ENCODE measurements at places on chromosomes 3 and 15. TPM values are rescaled to one million over a fixed set of nuclear protein-coding genes. Genes with fewer than 3 reads are reported as not detected.
A peak's percentile ranks its signal among the peaks of the same experiment; 100 is the strongest.

Gene SENP7
- total RNA-seq, result 7.7 TPM

DNA sequence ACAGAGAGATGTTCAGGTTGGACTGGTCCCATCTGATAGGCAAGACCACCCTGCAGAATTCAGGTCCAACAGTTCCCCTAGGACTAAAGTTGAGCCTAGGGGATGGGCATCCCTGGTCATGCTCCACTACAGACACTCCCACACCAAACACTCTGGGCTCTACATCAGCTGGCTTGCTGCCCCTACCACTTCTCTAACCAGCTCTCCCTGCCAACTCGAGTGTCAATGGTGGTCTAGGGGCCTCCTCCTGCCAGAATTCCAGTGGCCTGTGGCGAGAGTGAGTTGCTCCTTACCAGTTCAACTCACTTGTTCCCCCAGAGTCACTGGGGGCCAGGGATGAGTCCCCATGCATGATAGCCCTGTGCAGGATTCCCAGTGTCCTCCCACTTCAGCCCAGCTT lies 316.2 kb upstream of the PPP2R3A start:
- H3K36me3 ChIP-seq, result no peaks in the 10 kb centered on the region
- H3K27me3 ChIP-seq, result no peaks in the 10 kb centered on the region
- H3K4me1 ChIP-seq, result no peaks in the 10 kb centered on the region
- H3K4me3 ChIP-seq, result no peak overlapping the region
- no peak overlapping the region for H3K27ac ChIP-seq

GRCh38 chr15:31128919-31129768 lies 27.6 kb upstream of the TRPM1 start:
- H3K36me3 ChIP-seq, result no peaks in the 10 kb centered on the region
- H3K27ac ChIP-seq, result no peak overlapping the region

DNA sequence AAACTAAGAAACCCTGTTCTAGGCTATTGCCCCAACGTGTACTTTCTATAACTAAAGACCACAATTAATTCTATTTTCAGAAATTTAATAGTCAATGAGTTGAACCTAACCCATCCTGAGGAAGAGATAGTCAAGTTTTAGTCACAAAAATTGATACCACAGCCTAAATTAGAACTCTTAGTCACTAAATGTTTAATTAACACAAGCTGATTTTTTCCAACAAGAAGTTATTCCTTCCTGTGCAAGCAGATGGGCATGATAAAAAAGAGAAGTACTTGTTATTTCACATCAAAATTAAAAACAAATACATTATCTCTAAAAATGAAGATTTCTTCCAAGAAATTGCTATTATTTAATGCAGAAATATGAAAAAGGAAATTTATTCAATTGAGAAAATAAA lies 38.4 kb upstream of the TERB2 start:
- no peaks in the 10 kb centered on the region for H3K36me3 ChIP-seq
- no peak overlapping the region for H3K27ac ChIP-seq
- H3K4me3 ChIP-seq, result no peak overlapping the region
- no peaks in the 10 kb centered on the region for H3K27me3 ChIP-seq
- H3K4me1 ChIP-seq, result no peaks in the 10 kb centered on the region
- DNase-seq, result no peak

DNA sequence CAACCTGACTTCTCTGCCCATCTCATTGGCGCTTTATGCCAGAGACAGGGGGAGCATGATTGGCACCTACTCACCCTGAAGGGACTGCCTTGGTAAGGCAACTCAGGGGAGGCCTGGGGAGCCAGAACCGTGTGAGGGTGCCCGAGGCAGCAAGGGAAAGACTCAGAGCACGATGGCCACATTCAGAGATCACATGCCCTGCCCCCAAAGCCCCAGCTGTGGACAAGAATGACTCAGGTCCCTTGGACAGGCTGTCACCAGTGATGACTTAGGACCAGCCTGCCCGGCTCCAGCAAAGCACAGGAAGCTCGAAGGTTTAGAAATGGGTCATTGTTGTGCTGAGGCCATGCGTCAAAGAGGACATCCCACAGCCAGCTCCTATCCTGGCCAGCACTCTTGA lies 49.1 kb upstream of the LIMD1 start:
- no peak overlapping the region for H3K4me3 ChIP-seq
- no peaks in the 10 kb centered on the region for H3K36me3 ChIP-seq
- DNase-seq, result peak; percentile 88
- peak overlapping the region; percentile 84 for H3K27ac ChIP-seq
- H3K27me3 ChIP-seq, result no peaks in the 10 kb centered on the region

Gene CCDC54
- not detected for total RNA-seq

Gene CPNE4
- total RNA-seq, result not detected

Gene CAMKV
- not detected for total RNA-seq

Gene FANCD2OS
- total RNA-seq, result not detected

Gene CADPS
- not detected for total RNA-seq

DNA sequence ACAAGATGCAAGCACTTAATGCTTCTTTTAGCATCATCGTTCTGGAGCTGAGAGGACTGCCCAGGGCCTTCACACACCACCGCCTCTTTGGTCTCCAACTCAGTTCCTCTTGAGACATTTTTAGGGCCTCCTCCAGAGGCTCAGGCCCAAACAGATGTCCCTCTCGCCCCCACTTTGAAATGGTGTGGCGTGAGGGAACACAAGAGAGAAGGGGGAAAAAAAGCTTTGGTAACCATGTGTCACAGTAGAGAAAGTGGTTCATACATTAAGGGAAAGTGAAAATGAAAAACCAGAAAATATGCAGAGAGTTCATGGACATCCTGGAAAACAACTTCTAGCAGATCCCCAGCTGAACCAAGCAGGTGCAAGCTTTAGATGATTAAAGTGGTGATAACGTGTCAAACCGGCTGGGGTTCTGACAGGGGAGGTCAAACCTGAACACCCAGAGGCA lies 33.1 kb upstream of the FOXP1 start:
- no peak for DNase-seq
- H3K27ac ChIP-seq, result no peak overlapping the region
- no peaks in the 10 kb centered on the region for H3K27me3 ChIP-seq

- H3K4me1 ChIP-seq, result no peaks in the 10 kb centered on the region
- no peak overlapping the region for H3K4me3 ChIP-seq
- H3K27ac ChIP-seq, result no peak overlapping the region
- H3K27me3 ChIP-seq, result no peaks in the 10 kb centered on the region
- H3K36me3 ChIP-seq, result no peaks in the 10 kb centered on the region
Observed at GRCh38 chr3:113910966-113911365, 36.8 kb upstream of the ZDHHC23 start.

Gene PPP1R14D
- not detected for total RNA-seq

- no peaks in the 10 kb centered on the region for H3K27me3 ChIP-seq
- no peaks in the 10 kb centered on the region for H3K36me3 ChIP-seq
- no peak overlapping the region for H3K4me3 ChIP-seq
- no peak for DNase-seq
Observed at GRCh38 chr15:86894269-86894668, 814.6 kb downstream of the AGBL1 start.

DNA sequence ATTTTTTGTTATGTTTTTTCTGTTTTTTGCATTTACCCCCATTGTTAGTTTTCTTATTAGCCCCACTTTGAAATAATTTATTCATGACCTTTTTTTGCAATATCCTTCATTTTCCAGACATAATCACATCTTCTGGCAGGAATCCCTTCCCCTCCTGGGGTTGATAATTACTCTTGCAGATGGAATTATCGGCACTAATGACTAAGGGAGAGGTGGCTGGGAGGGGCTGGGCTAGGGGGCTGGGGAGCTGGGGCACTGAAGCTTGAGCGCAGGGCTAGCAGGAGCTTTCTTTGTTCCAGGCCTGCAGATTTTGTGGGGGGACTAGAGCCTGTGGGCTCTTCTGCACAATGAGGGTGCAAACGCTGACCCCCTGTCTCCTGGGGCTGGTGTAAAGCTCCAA lies 77.8 kb downstream of the RAB11A start:
- H3K27me3 ChIP-seq, result no peaks in the 10 kb centered on the region
- DNase-seq, result no peak
- no peaks in the 10 kb centered on the region for H3K4me1 ChIP-seq
- no peak overlapping the region for H3K27ac ChIP-seq
- H3K4me3 ChIP-seq, result no peak overlapping the region

DNA sequence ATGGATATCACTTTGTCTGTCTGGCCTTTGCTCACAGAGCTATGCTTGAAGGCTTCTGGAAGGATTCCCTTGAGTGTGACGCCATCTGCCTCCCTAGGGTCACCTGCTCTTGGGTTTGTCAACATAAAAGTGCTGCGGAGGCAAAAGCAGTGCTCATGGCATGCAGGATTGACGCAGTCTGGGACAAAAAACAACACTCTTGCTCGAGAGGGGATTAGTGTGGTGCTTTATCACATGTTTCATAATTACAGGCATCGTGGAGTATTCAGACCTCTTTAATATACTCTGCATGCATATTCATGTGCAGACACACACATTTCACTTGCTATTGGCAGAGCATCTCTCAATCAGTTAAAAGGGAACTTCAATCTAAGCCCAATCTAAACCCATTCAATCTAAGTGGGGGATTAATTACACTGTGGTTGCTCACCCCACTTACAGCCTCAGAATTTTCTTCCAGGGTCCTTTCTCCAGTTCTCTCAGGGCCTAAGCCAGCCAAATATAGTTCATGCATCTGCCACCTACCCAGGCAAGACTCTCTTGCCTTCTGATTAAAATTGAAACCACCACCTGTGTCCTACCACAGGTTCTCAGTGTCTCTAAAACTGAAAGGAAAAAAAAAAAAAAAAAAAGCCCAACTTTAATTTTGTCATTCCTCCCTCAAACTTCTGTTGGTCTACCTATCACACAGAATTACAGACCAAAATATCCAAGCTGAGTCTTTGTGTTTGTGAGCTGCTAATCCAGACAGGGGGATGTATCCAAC lies 75.6 kb downstream of the BFSP2 start:
- no peak overlapping the region for H3K4me3 ChIP-seq
- DNase-seq, result no peak
- H3K27ac ChIP-seq, result no peak overlapping the region
- no peaks in the 10 kb centered on the region for H3K27me3 ChIP-seq
- no peaks in the 10 kb centered on the region for H3K36me3 ChIP-seq

GRCh38 chr15:76996526-76997401 lies 1.8 kb downstream of the PSTPIP1 start:
- peak overlapping the region; percentile 38 for H3K4me3 ChIP-seq
- H3K4me1 ChIP-seq, result peaks cover 6% of the 10 kb centered on the region
- no peaks in the 10 kb centered on the region for H3K27me3 ChIP-seq
- DNase-seq, result peak; percentile 52
- no peak overlapping the region for H3K27ac ChIP-seq

- no peaks in the 10 kb centered on the region for H3K36me3 ChIP-seq
- DNase-seq, result no peak
- no peak overlapping the region for H3K27ac ChIP-seq
- H3K4me1 ChIP-seq, result peaks cover 10% of the 10 kb centered on the region
- H3K4me3 ChIP-seq, result no peak overlapping the region
Observed at GRCh38 chr3:4462369-4463040, 4.6 kb downstream of the SUMF1 start.

GRCh38 chr3:81105206-81105605 lies 656.2 kb downstream of the GBE1 start:
- no peaks in the 10 kb centered on the region for H3K27me3 ChIP-seq
- no peaks in the 10 kb centered on the region for H3K4me1 ChIP-seq
- H3K4me3 ChIP-seq, result no peak overlapping the region
- DNase-seq, result no peak
- H3K36me3 ChIP-seq, result no peaks in the 10 kb centered on the region

- no peak overlapping the region for H3K4me3 ChIP-seq
- no peaks in the 10 kb centered on the region for H3K4me1 ChIP-seq
- H3K36me3 ChIP-seq, result no peaks in the 10 kb centered on the region
Observed at GRCh38 chr15:39486621-39487457, 94.0 kb upstream of the THBS1 start.

Gene INO80
- total RNA-seq, result 24.1 TPM
